Fibroblast of skin of left biceps (primary cell): ENCODE measurements at places on chromosomes 3 and 15.
A peak's percentile ranks its signal among the peaks of the same experiment; 100 is the strongest.

DNA sequence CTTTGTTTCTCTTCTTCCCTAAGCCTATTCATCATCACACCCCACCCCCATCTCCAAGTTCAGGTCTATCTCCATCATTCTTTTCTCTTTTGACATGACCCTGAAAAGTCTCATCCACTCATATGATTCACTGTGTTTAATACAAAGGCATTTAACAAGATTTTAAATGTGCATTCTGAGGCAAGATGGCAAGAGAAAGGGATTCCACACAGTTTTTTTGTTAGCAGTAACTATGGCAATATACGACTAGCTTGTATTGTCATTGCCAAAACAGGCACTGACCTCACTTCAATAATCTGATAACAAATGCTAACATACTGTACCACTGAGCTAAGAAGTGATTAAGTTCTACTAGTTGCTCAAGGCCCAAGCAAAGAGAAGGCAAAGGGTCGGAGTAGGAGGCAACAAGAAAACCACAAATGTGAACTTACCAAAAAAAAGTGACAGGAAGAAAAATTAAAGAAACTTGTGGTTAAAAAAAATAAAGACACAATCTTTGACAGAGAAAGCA is 53.2 kb downstream of the FBN1 start:
- DNase-seq = peak; percentile 91

- no peak for DNase-seq
Measured at GRCh38 chr3:23129817-23130216, 73.3 kb upstream of the UBE2E2 start.

DNA sequence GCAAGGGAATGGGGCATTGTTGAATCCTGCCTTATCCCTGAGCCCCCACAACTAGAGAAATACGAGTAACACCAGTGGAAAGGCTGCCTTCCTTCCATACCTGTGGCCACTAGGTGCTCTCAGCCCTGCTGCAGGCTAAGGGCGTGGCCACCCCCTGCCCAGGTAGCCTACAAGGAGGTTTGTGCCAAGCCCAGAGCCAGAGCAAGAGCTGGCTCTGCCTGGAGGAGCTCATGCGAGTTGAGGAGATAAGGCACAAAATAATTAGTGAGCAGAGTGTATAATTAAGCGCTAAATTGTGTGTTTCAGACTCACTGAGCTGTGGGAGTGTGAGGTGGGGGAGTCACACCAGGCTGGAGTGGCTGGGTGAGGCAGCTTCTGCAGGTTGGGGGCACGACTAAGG is 49.2 kb downstream of the TPRA1 start:
- DNase-seq = no peak

DNA sequence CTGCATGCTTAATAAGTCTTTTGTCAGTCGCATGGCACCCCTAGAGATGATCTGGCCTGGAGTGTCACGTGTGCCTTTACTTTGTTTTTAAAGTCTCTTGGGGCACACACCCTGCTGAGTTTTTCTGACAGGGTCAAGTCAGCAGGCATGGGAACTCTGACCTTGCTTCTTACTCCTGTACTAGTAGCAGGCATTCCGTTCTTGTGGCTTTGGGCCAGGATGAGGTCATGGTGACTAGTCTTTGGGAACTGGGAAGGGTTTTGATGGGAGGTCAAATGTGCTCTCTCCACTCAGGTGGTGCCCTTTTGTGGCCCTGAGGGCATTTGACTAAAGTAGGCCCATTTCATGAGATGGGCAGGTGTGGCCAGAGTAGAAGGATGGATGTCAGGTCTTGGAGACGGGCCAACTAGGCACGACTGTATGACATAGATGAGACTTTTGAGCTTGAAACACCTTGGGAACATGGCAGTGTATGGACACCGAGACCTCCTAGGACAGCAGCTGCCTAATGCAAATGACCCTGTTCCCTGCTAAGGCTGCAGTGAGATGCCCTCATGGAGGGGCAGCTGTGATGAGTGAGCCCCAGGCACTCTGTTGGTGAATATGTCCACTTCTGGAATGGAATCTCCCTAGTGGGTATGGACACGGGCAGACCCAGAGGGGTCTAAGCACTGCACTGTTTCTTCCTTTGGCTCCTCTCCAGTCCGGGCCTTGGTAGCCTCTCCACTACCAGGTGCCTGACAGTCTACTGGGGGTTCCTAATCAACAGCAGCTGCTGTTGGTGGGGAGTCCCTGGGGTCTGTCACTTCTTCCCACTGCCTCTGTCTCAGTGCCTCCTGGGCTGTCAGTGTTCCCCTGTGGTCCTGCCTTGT is 16.4 kb downstream of the SRPRB start:
- no peak for DNase-seq

GRCh38 chr15:56824175-56824574 is 90.9 kb upstream of the ZNF280D start:
- no peak for DNase-seq

DNA sequence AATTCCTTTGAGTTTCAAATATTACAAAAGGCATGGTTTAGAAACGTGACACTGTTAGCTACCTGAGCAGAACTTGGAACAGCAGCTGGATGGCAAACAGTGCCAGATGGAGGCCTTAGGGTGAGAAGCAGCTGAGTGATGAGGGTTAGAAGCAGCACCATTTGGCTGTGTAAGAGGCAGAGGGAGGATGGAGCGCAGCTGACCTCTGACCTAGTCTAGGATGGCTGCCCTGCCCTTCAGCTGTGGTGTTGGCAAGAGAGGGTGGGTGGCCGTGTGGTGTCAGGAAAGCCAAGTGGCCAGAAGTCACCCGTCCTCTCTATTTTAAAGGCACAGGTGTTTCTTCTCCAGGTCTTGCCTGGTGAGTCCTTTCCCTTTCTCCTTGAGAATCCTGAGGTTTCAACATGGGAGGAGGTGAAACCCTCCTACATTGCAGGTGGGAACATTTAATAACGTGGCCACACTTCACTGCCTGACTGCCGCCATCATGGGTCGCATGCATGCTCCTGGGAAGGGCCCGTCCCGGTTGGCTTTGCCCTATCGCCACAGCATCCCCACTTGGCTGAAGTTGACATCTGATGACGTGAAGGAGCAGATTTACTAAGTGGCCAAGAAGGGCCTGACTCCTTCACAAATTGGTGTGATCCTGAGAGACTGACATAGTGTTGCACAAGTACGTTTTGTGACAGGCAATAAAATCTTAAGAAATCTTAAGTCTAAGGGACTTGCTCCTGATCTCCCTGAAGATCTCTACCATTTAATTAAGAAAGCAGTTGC is 17.6 kb downstream of the BCL2L10 start:
- no peak for DNase-seq

DNA sequence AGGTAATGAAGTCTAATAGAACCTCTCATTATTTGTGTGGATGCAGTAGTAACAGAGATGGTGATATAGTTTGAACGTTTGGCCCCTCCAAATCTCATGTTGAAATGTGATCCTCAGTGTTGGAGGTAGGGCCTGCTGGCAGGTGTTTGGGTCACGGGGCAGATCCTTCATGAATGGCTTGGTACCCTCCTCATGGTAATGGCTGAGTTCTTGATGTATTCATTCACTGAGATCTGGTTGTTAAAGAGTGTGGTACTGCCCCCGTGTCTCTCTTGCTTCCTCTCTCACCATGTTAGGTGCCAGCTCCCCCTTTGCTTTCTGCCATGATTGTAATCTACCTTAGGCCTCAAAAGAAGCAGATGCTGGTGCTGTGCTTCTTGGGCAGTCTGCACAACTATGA is 606.8 kb downstream of the UNC13C start:
- DNase-seq = no peak

GRCh38 chr3:143619231-143619630 is 229.0 kb downstream of the SLC9A9 start:
- no peak for DNase-seq

DNA sequence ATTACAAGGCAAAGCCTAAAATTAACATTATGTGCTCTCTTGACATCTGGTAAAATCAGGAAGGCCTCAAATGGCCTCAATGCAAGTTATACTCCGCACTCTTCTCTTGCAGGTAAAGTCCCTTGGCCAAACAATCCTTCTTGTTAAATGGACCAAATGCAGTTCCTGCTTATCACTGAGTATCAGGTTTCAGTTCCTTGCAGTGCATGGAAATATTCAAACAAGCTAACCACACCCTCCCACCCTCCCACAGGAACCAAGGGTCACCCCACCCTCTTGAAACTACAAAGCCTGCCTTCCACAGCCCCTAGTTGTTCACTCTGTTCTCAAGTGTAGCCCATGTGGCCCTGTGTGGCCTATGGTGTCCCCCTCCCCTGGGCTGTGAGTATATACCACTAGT is 171.9 kb upstream of the CADPS start:
- no peak for DNase-seq

- peak; percentile 77 for DNase-seq
Measured at GRCh38 chr3:188881954-188882641, 289.7 kb upstream of the TPRG1 start.

DNA sequence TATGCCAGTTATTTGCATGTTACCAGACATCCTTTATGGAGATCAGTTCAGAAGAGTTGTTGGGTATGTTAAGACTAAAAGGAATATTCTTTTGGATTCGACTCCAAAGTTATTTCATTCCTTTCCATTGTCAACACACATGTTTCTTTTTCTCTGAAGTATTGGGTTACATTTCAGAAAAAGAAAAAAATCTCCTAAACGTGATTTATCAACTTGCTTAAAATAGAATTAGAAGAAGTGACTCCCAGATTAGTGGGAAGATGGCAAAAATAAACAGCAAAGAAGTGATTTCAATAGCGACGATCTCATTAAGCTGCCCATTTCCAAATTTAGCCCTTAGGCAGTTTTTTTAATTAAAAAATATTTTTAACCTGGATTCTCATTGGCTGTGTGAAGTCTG is 85.4 kb downstream of the TIGIT start:
- no peak for DNase-seq

DNA sequence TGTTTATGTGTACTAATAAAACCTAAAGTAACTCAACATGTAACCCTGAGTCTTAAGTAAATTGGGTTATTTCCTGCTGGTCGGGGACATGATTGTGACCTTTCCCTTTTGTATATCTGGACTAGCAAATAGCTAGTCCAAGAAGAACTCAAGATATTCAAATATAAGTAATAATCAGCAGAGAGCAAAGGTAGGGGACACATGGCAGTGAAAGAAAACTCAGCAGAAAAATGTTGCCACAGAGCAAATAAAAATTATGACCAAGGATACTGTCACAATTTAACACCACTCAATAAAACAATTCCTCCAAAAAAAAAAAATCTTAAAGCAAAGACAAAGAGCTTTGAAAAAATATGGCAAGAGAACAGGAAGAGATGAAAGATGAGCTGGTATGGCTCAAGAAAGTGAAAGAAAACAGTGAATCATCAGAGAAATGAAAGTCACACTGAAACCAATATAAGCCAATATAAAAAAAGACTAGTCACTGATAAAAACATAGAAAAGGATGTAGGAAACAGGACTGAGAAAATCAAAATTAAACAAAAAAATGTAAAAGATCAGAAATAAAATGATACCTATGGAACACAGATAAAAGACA is 43.4 kb downstream of the HLTF start:
- DNase-seq = peak; percentile 9

DNA sequence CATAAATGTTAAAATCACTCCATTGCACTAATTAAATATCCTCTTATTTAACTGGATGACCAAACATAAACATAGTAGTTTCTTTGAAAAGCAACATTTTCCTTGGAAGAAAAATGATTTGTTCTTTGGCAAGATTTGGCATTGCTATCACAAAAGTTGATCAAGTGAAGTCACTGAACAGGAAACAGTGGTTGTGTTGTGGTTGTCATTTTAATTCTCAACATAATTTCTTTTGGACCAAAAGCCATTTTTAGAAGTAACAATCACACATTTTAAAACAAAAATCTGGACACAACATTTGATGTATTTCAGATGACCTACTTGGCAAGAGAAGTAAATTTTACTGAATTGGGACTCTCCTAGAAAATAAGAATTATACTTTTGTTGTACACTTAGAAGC is 872.3 kb downstream of the ROBO1 start:
- DNase-seq = no peak

- no peak for DNase-seq
Measured at GRCh38 chr3:184713040-184713355, 1.1 kb upstream of the MAGEF1 start.

- no peak for DNase-seq
Measured at GRCh38 chr3:43953814-43954692, 263.3 kb downstream of the ABHD5 start.

DNA sequence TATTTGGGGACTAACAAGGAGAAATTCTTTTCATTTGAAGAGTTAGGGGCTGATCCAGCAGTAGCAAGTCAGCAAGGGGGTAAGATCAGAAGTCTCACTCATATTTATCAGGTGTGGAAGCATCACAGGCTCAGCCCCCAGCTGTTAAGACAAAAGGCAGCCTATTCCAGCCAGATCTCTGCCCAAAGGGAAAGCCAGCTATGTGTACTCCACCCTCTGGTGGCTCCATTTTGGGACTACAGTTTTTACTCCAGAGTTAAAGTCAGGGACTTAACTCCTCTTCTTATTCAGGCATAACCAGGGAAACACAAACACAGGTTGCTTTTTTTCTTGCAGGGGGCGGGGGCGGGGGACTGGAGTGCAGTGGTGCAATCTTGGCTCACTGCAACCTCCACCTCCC is 19.2 kb downstream of the UBP1 start:
- DNase-seq = no peak

DNA sequence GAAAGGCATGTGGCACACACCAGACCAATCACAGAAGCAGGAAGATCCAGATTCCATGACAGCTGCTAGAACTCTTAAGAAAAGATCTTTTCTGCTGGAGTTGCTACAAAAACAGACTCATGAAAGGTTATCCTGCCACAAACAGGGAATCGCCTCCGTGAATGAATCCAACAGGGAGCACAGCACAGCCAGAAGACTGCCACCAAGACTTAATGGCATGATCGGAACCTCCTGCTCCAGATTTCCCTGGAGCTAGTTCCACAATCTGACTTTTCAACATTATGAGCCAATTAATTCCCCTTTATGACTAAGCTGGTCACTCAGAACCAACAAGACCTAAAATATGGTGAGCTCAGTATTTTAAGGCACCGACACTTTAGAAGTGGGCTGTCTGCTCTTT is 232.5 kb downstream of the FOXP1 start:
- no peak for DNase-seq

- no peak for DNase-seq
Measured at GRCh38 chr15:64348455-64348854, 7.5 kb downstream of the CSNK1G1 start.

GRCh38 chr3:30913176-30913575 is 18.7 kb upstream of the GADL1 start:
- peak; percentile 23 for DNase-seq
